Activated naive CD8-positive, alpha-beta T cell treated with anti-CD3 and anti-CD28 coated beads, Interleukin-2, amount 10 ng/mL, durations not matched to agents 7 days and 5 days (primary cell): ENCODE measurements at places on chromosomes 7 and 10. TPM values are rescaled to one million over a fixed set of nuclear protein-coding genes. Genes with fewer than 3 reads are reported as not detected.

The NUTM2E gene
- 0.37 TPM for total RNA-seq

DNA sequence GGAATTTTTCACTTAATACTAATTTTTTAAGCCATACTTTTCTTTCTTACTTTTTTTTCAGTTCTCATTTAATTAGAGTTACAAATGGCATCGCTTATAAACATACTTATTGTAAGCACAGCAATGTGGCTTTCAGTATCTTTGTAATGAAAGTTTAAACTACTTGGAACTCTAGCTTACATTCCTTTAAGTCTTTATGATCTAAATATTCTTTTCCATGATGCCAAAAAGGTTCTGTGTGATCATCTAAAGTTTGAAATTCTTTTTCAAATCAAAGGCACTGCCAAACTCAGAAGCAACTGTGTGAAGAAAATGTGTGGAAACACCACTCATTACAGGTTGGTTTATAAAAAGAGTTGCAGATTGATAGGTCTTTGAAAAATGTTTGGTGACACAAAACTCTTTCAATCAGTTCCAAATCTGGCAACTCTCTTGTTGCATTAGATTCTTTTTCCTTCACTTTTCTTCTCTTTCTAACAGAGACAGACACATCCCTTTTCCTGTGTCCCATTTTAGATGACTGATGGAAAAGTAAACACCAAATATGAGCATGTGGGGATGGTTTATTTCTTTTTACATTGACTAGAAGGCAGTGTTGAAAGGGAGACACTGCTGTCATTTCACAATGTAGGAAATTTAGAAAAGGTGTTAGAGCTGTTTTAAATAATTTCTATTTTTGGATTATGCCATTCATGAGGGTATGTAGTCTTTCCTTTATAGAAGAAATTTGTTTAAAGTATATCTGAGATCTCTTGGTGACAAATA, 392.3 kb downstream of the SUGCT start:
- no peak overlapping the region for H3K4me3 ChIP-seq
- H3K27ac ChIP-seq, result no peak overlapping the region
- H3K4me1 ChIP-seq, result no peaks in the 10 kb centered on the region
- DNase-seq, result no peak
- peaks cover 2% of the 10 kb centered on the region for H3K27me3 ChIP-seq

The PTF1A gene
- not detected for total RNA-seq

DNA sequence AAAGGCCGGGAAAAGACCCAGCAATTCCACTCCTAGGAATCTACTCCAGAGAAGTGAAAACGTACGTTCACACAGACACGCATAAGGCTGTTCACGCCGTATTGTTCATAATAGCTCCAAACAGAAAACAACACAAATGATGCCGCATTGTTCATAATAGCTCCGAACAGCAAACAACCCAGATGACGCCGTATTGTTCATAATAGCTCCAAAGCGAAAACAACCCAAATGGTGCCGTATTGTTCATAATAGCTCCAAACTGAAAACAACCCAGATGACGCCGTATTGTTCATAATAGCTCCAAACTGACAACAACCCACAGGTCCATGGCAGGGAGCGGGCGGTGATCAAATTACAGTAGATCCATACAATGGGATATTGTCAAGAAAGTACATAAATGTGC, 85.2 kb upstream of the DNAAF5 start:
- peaks cover 7% of the 10 kb centered on the region for H3K4me1 ChIP-seq
- H3K27ac ChIP-seq, result no peak overlapping the region
- H3K36me3 ChIP-seq, result peaks cover 18% of the 10 kb centered on the region
- no peak overlapping the region for H3K4me3 ChIP-seq
- no peaks in the 10 kb centered on the region for H3K27me3 ChIP-seq

GRCh38 chr10:57992321-57993077, 275.2 kb downstream of the IPMK start:
- no peak for DNase-seq
- no peaks in the 10 kb centered on the region for H3K4me1 ChIP-seq
